ENCODE measurements at places on chromosomes 13 and 19.

- no peak for DNase-seq
These were observed 12.7 kb downstream of the PLEKHJ1 start for GRCh38 chr19:2223391-2223790.

GRCh38 chr19:33866696-33867095 lies 70.0 kb downstream of the KCTD15 start:
- DNase-seq, result no peak

- no peak for DNase-seq
These were observed 13.3 kb downstream of the NDUFB7 start for GRCh38 chr19:14558370-14559066.

DNA sequence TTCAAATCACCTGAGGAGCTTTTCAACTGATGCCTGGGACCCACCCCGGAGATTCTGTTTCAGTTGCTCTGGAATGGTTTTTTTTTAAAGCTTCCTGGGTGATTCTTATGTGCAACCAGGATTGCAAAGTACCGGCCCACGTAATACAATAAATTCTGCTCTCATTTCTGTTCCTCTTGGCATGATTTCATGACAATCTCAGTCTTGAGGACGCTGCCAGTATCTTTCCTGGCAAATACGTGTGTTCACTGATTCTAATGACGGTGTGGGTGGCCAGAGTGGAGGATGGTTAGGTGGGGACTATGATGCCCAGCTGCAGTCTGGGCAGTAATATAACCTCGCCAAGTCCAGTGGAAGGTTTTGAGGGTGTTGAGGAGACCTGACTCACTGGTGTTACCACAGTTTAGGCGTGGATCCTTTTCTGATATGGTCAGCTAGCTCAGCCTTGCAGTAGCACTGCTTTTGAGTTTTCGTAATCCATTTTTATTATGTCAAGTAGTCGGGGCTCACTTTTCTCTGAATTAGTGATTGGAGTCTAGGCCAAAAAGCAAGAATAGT lies 49.4 kb downstream of the FAM124A start:
- DNase-seq, result no peak

- no peak for DNase-seq
These were observed 19.7 kb upstream of the EHD2 start for GRCh38 chr19:47693489-47693888.

- peak; percentile 64 for DNase-seq
These were observed 33.2 kb downstream of the EFNA2 start for GRCh38 chr19:1318678-1319471.

DNA sequence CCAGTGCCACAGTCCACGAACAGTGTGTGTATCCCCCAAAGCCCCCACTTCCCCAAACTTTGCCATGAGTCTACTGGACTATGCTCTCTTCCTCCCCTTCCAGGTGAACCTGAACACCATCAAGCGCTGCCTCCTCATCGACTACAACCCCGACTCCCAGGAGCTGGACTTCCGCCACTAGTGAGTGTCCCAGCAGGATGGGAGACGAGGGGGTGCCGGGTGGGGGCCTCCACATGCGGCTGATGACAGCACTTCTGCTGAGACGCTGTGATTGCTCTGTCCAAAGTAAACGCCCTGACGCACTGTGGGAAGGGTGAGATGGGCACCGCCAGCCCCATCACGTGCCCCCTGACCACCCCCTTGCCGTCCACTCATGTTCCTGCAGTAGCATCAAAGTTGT lies 2.0 kb upstream of the P2RY11 start:
- no peak for DNase-seq

DNA sequence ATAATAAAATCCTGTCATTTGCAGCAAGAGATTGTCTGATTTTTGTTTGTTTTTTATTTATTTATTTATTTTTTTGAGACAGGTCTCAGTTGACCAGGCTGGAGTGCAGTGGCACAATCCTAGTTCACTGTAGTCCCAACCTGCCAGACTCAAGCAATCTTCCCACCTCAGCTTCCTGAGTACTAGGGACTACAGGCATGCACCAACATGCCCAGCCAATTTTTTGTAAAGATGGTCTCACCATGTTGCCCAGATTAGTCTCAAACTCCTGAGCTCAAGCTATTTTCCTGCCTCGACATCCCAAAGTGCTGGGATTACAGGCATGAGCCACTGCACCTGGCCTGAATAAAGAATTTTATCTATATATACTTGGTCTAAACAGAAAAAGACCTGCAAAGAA lies 17.6 kb downstream of the ZNF233 start:
- no peak for DNase-seq

DNA sequence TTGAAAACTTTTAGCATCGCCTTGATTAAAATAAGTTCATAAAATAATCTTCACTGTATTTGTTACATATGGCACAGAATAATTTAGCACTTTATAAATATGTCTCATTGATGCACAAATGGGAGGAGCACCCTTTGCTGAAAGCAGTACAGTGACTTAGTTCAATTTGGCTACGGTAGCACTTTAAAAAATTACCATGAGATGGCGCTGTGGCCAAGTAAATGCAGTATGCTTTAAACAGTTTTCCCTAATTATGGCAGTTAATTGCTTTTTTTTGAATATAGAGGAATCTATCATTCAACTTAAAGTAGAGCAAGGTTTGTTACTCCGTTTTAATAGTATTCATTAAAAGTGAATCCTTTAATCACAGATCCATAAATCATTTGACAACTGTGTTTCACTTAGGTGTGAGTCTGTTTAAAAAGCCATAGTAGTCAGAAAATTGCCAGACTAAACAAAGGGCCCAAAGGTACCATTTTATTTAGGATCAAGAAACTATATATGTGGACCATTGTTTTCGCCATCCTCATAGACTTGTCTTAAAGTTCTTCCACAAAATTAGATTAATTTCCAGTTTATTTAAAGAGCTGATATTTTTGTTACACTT lies 34.7 kb upstream of the ESD start:
- peak; percentile 23 for DNase-seq

GRCh38 chr19:48656840-48657474 lies 11.0 kb upstream of the CA11 start:
- DNase-seq, result no peak

- no peak for DNase-seq
These were observed 354.9 kb downstream of the PCDH9 start for GRCh38 chr13:66875264-66875663.

GRCh38 chr13:28613562-28613961 lies 45.4 kb upstream of the POMP start:
- DNase-seq, result no peak

DNA sequence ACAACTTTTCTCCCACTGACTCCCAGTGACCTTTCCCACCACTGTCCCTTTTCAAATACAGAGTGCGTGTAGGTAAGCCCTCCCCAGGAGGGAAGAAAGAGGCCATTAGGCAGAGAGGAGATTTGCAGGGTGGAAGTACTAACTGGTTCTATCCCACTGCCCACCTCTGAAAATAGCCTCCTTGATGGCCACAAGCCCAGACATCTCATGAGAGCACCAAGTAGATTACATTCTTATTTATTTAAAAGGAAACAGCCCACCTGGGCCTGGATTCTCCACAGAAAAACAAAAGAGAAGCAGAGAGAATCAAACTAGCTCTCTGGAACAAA lies 445.3 kb downstream of the FOXO1 start:
- no peak for DNase-seq

GRCh38 chr13:76917095-76917494 lies 30.9 kb upstream of the KCTD12 start:
- no peak for DNase-seq

DNA sequence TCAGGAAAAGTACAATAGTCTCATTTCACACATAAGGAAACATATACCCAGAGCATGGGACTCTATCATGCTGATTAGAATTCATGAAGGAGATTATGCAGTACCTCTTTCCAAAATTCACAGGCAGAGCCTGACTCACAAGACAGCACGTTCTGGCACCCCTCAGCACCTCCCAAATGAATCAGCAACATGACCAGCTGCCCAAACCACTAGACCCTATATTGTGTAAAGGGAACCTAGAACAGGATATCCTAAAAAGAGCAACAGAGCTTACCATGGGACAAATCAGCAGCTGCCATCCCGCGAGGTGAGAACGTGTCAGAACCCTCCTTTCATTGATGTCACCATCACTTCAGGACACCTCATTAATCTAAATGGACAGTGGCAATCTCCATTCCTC lies 2.5 kb downstream of the ZNF426 start:
- no peak for DNase-seq

DNA sequence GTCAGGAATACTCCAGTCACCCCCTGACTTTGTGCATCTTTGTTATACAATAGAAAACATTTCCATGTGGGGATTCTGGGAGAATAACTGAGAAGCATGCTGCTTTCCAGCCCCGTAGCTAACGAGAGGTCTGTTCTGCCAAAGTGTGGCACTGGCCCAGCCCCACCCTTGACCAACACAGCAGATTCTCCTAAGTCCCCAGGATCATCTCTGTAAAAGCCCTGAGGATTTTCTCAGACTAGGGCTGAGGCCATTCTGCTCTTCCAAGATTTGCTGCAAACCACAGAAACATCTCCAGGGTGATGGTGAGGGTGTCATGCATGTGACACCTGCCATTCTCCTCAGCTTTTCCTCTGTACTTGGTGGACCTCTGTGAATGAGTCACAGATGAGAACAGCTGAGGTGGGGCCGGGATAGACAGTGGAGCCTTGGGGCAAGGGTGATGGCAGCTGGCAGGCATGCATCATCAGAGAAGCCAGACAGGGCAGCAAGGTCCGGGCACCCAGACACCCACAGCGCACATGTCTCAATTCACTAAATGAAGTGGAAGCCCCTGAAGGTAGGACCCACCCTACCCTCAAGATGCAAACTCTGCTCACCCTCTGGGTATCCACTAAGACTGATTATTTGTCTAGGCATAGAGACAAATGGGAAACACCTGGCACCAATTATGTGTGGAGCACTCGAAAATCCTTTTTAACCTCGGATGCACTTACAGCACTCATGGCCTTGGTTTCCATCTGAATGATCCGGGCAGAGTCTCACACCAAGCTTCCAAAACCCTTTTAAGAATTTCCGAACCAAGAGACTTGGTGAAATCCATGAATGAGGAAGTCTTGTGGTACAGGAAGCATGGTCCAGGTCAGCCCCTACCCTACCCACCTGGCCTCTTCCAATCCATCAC lies 20.1 kb upstream of the DOCK9 start:
- DNase-seq, result peak; percentile 74

DNA sequence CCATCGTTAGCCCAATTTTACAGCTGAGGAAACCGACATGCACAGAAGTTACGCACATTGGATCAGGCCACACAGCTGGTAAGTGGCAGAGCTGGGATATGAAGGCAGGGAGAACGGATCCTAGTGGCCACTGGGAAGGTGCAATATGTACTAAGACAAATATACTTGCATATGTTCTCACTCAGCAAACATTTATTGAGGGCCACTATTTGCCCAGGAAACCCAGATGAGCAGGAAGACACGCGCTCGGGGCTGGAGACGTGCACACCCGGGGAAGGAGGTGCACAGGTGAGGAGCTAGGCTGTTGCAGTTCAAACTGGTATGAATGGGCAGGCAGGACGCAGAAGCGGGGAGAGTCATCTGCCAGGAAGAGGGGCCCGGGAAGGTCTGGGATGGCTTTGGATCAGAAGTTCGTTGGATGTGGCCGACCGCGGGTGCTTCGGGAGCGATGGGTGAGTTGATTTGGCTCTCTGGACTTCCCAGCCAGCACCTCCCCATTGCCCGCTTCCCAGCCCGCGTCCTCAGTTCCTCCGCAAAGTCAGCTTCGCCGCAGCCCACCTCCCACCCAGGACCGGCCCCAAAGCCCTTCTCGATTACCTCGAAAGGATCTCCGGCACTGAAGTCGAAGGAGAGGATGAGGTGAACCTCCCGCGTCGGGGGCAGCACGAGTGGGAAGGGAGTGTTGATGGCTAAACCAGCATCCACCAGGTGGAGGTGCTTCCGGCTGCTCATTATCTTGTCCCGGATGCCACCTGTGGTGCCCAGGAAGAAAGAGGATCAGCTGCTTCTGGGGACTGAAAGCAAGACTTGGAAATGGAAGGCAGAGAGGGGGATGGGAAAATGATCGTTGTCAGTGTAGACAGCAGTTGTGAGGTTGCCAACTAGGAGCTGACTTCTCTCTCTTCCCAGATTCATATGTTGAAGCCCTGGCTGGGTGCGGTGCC lies 17.8 kb upstream of the CABP5 start:
- no peak for DNase-seq

DNA sequence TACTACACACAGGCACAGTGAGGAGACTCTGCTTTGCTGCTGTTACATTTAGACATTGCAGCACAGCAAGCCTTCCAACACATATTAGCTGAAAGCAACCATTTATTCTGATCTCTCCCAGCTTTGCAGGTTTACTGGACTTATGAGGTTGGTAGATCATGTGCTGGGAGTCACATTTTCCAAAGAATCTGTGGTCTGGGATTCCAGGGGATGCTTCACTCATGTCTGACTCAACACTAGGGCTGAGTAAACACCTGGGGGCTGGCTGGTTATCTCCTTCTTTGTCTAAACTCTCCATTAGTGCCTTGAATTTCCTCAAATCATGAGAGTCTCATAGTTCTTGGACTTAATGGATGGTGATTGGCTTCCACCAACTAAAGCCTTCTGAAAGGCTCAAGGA lies 5.4 kb upstream of the LGALS13 start:
- no peak for DNase-seq

GRCh38 chr19:29503140-29503758 lies 22.5 kb upstream of the VSTM2B start:
- no peak for DNase-seq

GRCh38 chr19:18418483-18419194 lies 559 bp upstream of the SSBP4 start:
- no peak for DNase-seq

DNA sequence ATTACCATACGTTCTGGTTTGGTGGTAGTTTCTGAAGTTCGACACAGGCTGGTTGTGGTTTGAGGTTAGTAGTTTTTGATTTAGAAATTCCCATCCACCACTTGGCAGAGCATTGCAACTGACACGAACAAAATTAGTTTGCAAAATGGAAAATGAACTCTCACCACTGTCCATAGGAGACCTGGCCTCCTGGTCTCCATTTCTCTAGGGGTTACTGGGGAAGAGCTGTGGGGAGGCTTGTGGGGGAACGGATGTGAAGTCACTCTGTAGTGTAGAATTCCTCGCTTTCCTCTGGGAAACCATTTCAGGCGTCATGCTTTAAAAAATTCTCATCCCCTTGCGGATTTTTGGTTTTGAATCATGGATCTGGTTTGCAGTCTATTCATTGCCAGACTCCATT lies 321.5 kb upstream of the MAB21L1 start:
- no peak for DNase-seq

DNA sequence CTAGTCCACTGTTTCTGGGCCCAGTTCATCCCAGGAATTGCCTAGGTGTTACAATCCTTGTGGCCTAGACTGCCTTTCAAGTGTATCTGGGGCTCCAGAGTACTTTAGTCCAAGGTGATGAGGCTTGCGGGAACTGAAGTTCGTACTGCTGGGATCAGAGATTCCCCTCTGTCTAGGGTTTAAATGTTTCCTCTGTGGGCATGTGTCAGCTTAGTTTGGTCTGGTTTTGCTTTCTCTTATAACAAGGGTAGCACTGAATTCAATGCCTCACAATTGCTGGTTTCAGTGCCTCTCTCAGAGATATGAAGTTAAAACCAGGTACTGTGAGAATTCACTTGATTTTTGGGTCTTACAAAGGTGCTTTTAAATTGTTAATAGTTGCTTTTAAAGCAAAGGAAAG lies 30.8 kb downstream of the RGCC start:
- no peak for DNase-seq

GRCh38 chr19:50668416-50668815 lies 19.2 kb downstream of the C19orf81 start:
- no peak for DNase-seq

All from WERI-Rb-1 (cell line).